ENCODE measurements at places on chromosomes 6 and 20.
A peak's percentile ranks its signal among the peaks of the same experiment; 100 is the strongest.

DNA sequence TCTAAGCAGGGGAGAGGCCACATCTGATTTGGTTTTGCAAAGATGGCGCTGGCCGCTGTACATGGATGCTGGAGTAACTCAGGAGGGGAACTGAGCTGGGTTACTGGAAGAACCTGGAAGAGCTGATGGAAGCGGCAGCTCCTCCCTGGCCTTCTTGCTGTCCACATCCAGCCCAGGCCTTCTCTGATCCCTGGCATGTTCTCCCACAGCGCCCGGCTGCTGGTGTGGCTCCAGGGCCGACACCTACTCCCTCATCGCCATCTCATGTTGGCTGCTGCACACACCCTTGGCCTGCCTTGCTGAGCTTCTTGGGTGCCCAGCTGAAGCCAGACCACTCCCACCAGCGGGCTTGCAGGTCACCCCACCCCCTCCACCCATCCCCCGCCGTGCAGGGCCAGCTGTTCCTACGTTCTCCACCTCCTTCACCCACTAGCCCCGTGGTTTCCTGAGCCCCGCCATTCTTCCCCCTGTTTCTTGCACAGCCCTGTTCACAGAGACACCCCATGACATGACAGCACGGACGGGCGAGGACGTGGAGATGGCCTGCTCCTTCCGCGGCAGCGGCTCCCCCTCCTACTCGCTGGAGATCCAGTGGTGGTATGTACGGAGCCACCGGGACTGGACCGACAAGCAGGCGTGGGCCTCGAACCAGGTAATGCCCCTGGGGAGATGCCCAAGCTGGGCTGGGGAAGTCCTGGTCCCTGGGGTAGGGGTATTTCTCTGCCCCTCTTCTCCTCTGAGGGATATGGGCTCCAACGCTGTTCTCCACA is 28.4 kb downstream of the VSTM2L start:
- no peak for DNase-seq

DNA sequence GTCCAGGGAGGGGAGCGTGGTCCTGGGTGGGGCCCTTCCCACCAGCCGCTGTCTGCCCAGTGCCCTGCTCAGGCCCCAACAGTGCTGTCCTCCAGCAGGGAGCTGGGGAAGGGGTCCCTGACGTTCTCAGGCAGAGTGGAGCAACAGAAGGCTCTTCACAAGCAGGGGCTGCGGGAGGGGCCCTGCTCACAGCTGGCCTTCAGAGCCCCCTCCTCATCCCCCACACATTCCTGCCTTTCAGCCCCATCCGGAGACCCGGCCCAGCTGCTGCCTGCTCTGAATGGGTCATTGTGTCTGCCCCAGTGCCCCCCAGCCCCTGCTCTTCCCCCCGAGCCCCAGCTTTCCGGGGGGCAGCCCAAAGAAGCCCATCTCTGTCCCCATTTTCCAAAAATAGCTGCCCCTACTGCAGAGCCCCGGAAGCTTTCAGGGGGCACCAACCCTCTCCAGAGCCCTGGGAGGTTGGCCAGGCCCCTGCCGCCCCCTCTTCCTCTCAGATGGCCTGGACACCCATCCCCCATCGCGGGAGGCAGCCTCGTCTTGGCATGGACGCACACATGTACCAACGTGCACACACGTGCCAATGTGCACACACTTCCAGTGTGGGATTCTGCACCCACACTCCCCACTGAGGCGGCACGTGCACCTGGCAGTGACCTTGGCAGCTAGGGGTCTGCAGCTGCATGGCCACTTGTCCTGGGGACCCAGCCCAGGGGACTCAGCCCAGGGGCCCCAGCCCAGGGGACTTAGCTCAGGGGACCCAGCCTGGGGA is 3.7 kb downstream of the COL20A1 start:
- no peak for DNase-seq

- no peak for DNase-seq
These were observed 440.6 kb upstream of the SLC35B3 start for GRCh38 chr6:8875986-8876385.

GRCh38 chr6:159726255-159726917 is 920 bp upstream of the WTAP start:
- DNase-seq: peak; percentile 94

- DNase-seq: no peak
These were observed 138.6 kb downstream of the DLL1 start for GRCh38 chr6:170152124-170152926.

DNA sequence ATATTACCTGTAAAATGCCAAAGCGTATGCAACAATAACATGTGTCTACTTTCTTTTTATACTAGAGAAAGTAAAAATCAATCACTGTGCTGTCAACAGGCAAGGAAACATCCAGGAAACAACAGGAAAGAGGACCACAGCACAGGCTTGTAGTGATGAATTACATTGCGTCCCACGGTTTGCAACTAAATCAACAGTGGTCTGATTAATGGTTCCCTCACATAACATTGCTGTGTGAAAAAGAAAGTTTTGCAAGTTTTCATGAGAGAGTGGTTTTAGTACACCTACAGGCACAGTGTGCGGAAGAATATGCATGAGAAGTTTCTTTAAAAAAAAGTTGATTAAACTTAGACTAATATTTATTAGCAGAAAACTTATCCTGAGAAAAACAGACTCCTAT is 329.5 kb upstream of the HSF2 start:
- DNase-seq: no peak

GRCh38 chr6:165580136-165580535 is 82.9 kb downstream of the PDE10A start:
- no peak for DNase-seq

DNA sequence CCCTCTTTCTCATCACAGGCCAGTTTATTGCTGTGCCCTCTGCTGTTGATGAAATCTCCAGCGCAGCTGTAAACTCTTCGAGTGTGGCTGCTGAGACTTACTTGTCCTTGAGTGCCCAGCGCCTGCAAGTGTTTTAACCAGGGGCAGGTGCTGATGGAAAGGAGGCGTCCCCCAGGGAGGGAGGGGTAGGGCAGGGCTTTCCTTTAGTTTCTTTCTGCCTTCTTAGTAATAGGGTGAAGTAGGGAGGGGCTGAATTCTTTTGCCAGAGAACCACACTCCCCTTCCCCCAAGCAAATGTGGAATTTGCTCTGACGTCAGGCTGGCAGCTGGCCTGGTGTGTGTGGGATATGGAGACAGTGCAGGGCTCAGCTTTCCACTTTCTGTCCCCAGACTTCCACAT is 61.2 kb downstream of the IGF2R start:
- peak; percentile 89 for DNase-seq

GRCh38 chr20:5465604-5465927 is 148.8 kb upstream of the PROKR2 start:
- no peak for DNase-seq

- DNase-seq: no peak
These were observed 337.0 kb downstream of the CDH26 start for GRCh38 chr20:60295214-60295613.

- DNase-seq: no peak
These were observed 368.3 kb upstream of the SASH1 start for GRCh38 chr6:147974376-147974775.

DNA sequence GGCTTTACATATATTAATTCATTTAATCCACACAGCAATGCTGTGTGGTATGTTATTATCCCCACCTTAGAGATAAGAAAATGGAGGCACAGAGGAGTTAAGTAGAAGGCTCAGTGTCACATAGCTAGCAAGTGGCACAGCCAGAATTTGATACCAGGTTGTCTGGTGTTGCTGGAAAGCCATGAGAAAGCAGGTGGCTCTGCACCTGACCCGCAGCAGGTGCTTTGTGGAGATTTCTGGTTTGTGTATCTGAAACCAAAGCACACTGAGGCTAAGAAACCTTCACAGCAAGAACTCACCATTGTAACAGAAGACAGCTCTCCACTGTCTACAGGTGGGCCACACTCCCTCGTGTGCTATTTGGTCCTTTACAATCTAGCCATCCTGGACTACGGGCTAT is 7.5 kb downstream of the ELMO2 start:
- DNase-seq: no peak

- no peak for DNase-seq
These were observed 42.3 kb downstream of the KIF13A start for GRCh38 chr6:17945111-17945510.

- no peak for DNase-seq
These were observed 9.9 kb downstream of the BAG2 start for GRCh38 chr6:57182017-57182432.

GRCh38 chr6:167469672-167470071 is 144.8 kb downstream of the TTLL2 start:
- no peak for DNase-seq

DNA sequence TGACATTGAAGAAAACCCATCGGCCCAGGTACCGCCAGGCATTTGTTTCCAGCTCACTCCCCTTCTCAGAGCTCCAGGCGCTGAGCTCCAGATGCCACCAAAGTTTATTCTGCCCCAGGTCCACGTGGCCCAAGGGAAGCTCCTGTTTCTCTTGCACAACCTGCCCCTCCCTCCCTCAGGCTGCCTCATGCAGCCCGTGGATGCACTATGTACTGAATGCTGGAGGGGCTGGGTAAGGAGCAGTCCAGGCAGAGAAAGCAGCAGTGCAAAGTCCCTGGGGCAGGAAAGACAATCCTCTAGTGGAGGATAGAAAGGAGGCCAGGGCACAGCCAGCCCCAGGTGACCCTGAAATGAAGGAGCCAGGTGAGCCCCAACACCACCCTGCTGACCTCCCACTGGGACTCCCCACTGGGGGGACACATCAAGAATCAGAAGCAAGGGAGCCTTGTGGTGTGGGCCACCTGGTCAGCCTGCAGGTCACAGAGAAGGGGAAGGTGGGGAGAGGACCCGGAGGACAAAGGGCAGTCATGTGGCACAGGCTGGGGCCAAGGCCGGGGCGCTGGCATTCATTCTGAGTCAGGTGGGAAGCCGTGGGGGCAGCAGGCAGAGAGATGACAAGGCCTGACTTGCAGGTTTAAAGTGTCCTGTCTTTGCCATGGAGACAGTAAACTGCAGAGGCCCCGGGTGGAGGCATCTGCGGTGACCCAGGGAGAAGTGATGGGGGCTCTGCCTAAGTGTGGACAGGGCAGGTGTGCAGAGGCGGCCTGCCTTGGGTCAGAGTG is 230.1 kb downstream of the PREX1 start:
- no peak for DNase-seq

GRCh38 chr20:36304786-36305495 is 1.2 kb upstream of the DLGAP4 start:
- DNase-seq: no peak

DNA sequence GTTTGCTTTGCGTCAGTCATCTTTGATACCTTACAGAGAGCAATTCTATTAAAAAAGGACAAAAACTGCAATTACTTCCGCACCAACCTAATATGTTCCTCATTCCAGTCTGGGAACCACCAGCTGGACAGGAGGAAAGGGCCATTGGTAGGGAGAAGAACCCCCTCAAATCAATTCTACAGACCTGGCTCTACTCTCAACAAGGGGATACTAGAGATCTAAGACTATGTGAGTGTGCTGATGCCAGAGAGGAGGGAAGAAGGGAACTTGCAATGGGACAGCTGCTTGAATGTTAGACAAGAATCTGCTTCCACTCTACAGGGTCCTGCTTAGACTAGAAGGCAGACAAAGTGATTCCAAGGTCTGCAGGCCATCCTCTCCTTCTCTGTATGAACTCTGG is 13.3 kb downstream of the MRPS18A start:
- DNase-seq: no peak

DNA sequence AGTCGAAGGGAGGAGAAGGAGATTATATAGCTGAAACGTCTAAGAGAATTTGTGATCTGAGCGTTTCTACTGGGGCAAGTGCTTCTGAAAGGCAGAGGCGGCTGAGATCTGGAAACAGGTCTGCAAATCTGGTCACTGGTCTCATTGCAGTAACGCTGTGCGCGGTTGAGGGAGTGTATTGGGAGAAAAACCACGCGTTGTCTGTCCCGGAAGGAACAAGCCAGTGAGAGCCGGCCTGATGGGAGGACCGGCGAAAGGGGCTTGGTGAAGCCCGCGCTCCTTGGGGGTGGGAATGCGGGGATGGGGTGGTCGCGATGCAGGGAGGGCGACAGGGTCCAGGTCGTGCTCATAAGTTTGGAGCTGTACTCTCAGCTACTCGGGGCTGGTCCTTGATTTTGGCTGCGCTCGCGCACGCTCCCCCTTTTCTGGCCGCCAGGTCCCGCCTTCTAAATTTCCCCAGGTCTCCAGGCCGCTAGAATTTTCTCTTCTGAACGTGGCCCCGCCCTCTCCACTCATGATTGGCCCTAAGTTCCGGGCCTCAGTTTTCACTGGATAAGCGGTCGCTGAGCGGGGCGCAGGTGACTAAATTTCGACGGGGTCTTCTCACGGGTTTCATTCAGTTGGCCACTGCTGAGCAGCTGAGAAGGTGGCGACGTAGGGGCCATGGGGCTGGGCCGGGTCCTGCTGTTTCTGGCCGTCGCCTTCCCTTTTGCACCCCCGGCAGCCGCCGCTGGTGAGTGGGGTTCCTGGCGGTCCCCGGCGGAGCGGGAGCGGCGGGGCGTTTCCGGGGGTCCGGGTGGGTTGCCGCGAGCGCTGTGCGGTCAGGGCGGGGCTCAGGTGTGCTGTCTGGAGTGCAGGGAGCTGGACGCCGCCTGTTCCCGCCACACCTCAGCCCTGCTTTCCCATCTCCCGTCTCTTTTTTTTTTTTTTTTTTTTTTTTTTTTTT is at the start of gene MICB:
MICB (plus strand) TSS at position 615 of the 946 bp plus-strand sequence; CDS start at position 664, 49 bp downstream.
- DNase-seq: no peak

GRCh38 chr6:81638366-81638765 is 114.1 kb downstream of the TENT5A start:
- no peak for DNase-seq

DNA sequence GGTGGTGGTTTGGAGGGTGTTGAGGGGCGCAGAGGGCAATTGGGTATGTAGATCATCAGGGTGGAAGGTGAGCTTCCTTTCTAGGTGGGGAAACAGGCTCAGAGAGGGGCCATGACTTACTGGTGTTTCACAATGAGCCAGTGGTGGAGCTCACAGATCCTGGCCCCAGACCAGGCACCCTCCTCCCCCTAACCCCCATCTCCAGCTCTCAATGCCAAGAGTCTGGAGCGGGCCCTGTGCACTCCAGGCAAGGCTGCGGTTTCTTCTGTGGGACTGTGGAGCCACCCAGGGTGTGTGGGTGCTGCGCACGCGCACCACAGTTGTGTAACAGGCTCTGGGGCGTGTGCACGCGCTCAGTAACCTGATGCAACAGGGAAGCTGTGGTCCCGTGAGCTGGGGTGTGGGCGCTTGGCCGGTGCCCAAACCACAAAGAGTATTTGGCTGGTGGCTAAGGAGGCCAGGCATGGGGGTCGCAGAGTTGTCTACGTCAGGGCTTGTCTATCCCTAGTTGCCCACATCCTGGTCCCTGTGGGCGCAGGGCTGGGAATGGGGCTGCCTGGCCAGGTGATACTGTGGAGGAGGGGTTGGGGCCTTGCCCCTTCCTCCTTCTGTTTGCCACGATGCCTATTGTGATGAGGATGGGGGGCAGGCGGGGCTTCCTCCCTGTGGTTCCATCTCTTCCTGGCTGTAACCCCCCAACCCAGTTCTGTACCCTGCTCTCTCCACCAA is 37.5 kb upstream of the MRPS18A start:
- no peak for DNase-seq

- DNase-seq: no peak
These were observed 214.6 kb upstream of the CDH4 start for GRCh38 chr20:61037498-61037897.

Measured in vagina (tissue), 2 donors.